ENCODE measurements at places on chromosomes 11 and 22. TPM values are rescaled to one million over a fixed set of nuclear protein-coding genes. Genes with fewer than 3 reads are reported as not detected.

TCN1 gene
- total RNA-seq, result 0.45 TPM

ACR gene
- total RNA-seq, result not detected

DNA sequence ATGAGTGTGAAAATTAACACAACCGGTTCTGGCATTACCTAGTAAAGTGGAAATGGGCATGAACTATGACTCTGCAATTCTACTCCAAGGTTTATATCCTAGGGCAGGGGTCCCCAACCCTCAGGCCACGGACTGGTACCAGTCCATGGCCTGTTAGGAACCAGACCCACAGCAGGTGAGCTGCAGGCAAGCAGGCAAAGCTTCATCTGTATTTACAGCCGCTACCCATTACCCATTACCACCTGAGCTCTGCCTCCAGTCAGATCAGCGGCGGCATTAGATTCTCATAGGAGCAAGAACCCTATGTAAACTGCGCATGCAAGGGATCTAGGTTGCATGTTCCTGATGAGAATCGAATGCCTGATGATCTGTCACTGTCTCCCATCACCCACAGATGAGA lies 49.8 kb downstream of the MORC2 start:
- DNase-seq, result no peak

APOL6 gene
- 7.6 TPM for total RNA-seq

GPHA2 gene
- total RNA-seq, result not detected

- no peak for DNase-seq
These were observed 38.9 kb upstream of the EED start for GRCh38 chr11:86205421-86206336.

GRCh38 chr11:78261828-78262227 lies 73.1 kb downstream of the USP35 start:
- DNase-seq, result no peak

DNA sequence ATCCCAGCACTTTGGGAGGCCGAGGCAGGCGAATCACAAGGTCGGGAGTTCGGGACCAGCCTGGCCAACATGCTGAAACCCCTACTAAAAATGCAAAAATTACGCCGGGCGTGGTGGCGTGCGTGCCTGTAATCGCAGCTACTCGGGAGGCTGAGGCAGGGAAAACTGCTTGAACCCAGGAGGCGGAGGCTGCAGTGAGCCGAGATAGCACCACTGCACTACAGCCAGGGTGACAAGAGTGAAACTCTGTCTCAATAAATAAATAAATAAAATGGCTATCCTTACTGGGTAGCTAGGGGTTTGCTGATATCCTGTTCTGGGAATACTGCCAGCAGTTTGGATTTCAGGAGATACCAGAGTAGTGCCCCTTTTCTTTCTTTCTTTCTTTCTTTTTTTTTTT lies 2.4 kb upstream of the RBM14 start:
- DNase-seq, result no peak

- no peak for DNase-seq
These were observed 31.3 kb downstream of the SERPINH1 start for GRCh38 chr11:75593286-75593915.

DNA sequence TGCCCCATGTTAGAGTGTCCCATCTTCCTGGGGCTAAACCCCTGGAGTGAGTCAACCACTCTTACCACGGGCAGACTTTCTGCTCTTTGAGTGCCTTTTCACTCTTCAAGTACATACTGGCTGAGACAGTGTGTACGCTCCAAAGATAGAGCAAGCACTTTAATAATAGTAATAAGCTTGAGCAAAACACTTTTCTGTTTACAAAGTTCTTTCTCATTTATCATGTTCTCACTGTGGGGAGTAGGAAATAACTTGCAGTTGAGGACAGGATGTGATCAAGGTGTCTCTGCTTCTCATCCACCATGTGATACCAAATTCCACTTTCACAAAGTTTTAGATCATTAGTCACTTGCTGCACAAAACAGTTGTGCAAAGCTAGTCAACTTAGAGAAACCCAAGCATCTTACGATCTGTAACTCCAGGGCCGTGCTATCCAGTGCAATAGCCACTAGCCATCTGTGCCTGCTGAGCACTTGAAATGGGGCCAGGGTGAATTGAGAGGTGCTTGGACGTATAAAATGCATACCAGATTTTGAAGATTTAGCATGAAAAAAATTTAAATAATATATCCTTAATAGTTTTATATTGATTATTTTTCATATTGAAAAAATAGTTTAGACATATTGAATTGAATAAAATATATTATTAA lies 135.3 kb downstream of the KIF18A start:
- DNase-seq, result peak; percentile 34

AMOTL1 gene
- total RNA-seq, result 47.8 TPM

DNA sequence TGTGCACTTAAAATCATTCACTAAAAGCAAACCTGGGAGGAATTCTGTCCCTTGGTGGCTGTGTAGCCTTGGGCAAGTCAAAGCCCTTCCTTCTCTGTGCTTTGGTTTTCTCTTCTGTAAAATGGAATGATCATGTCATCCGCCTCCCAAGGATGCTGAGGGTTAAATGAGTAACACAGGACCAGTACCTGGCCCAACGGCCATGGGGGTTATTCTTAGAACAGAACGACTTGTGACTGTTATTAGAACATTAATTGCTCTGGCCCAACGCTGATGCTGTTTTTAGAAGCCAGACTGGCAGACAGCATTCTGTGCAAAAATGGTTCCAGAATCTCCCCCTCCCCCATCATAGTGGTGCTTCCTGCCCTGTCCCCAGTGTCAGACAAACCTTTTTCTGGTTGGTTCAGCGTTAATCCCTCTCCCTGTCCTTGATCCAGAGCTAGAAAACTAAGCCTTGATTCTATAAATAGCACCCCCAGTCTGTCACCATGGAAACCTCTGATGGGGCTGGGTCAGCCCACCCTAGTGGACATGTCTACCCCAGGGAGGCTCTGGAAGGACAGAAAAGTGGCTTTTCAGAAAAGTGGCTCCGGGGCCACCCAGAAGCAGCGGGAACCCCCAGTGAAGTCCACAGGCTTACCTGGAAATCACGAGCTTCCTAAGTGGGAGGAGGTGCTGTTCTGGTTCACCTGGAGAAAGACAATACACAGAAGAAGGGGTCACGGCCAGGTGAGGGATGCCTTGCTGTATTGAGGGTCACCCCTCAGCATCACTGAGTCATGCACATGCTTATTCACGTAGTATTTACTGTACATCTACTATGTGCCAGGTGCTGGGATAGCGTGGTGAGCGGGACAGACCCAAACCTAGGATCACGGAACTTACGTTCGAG lies 15.5 kb upstream of the TFIP11 start:
- no peak for DNase-seq

Data from astrocyte (in vitro differentiated cells and primary cell).